ENCODE measurements at places on chromosomes 1 and 21.

DNA sequence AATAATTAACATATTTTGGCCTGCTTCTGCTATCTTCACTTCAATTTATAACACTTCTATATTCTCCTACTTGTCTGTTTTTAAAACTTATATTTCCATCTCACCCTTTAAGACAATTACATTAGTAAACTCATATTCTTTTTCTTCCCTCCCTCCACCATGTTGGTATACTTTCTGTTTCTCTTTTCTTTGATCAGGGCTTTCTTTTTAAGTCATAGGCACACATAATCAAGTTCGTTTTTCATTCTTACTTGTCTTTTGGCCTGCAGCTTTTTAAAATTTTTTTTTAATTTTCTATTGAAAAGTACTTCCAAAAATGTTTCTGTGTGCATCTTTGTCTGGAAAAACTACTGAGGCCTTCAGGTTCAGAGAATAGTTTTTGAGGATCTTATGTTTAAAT lies 2.3 kb downstream of the PYHIN1 start:
- peak; percentile 67 for DNase-seq

DNA sequence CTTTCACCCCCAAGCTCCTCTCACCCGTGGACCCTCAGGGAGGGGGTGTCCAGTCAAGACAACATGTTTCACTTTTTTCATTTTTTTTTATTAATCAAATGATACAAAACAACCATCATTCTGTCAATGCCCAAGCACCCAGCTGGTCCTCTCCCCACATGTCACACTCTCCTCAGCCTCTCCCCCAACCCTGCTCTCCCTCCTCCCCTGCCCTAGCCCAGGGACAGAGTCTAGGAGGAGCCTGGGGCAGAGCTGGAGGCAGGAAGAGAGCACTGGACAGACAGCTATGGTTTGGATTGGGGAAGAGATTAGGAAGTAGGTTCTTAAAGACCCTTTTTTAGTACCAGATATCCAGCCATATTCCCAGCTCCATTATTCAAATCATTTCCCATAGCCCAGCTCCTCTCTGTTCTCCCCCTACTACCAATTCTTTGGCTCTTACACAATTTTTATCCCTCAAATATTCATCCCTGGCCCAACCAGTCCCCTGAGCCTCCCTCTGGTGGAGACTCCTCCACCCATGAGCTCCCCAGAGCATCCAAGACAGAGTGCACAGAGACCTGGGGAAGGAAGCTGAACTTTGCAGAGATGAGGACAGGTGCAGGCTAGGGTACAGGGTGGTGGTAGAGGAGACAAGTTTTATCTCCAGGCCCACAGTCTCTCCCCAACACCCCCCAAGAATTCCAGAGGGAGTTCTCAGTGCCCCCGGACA lies 1.4 kb upstream of the S100A16 start:
- no peak for DNase-seq

GRCh38 chr1:226369110-226369509 lies 38.8 kb downstream of the PARP1 start:
- DNase-seq, result no peak

GRCh38 chr1:190098756-190099155 lies 378.9 kb downstream of the BRINP3 start:
- DNase-seq, result no peak

DNA sequence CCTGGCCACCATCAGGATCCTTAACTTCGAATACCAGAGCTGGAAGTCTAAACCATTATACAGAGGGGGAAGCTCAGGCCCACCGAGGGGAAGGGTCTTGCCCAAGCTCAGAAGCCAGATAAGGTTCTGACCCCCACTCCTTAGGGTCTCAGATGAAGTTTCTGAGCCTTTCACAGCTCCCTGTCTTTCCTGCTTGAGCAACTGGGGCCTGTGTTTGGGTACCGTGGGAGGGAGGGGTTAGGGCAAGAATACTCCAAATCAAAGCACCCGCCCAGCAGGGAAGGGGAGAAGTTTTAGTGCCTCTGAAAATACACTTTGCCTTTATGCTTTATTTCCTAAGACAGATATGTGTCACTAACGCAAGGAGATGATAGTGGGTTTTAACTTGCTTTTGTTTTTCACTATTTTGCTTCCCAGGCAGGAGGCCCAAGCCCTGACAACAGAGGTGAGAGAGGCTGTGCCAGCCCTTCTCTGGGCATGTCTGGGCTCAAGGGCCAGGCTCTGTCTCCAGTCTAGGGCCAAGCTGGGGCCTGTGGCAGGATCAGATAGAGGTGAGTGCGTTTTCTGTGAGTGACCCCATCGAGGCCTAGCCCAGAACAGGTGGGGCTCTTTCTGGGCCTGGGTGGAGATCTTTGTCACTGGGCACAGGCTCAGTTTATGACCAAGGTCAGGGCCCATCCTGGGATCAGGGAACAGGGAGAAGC lies 20.5 kb upstream of the TENT5B start:
- no peak for DNase-seq

DNA sequence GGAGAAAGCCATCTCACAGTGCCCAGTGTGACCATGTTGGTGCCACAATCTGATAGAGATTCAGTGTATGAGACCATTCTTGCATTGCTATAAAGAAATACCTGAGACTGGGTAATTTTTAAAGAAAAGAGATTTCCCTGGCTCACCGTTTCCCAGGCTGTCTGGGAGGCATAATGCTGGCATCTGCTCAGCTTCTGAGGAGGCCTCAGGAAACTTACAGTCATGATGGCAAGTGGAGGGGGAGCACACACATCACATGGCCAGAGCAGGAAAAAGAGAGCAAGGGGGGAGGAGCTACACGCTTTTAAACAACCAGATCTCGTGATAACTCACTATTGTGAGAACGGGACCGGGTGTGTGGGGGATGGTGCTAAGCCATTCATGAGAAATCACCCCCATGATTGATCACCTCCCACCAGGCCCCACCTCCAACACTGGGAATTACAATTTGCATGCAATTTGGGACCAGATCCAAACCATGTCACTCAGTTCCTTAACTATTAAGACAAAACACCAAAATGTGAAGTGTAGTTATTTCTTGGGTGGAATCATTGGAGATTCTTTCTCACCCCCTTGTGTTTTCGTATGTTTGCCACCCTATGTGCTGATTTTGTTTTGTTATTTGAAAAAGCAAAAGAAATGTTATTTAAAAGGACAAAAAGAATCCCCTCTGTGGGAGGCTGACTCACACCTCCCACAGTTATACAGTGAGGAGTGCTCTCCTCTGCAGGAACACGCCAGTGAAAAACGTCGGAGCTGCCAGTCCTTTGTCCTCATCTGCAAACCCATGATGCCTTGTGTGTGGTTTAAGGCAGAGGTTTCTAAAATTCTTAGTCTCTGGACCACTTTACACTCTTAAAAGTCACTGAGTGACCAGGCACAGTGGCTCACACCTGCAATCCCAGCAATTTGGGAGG lies 46.9 kb upstream of the IFNLR1 start:
- no peak for DNase-seq

DNA sequence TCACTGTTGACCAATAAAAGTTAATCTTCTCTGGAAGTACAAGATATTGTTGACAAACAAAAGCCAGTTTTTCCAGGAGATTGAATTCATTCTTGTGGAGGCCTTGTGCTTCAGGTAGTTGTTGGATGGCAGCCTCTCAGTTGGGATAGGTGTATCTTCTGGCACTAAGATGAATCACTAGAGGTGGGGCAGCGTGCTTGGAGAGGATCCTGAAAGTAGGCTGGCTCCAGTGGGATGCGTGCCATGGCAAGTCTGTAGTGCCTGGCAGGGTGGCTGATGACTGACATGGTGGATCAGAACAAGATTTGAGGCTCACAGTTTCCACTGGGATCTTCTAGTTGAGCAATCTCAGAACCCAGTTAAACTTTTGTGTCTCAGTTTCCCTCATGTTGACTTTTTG lies 2.4 kb downstream of the VPS13D start:
- no peak for DNase-seq

DNA sequence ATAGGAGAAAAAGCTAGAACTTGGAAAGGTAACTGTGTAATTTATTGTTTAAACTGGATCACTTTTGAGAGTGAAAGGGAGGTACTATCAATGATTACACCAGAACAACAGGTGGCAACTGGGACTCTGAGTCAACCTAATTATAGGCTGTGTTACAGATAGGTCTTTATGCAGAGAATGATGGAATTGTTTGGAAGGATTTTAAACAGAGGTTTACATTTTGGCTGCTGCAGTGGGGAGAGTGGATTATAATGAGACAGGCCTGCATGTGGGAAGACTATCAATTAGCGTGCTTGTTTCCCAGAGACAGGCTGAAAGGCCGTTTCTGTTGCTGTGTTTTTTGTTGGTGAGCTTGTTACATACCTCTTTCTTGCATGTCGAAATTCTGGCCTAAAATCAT lies 432.9 kb downstream of the PLA2G4A start:
- no peak for DNase-seq

GRCh38 chr1:2088458-2088857 lies 38.2 kb downstream of the PRKCZ start:
- no peak for DNase-seq

- DNase-seq, result no peak
Measured at GRCh38 chr1:100719490-100719889, at the start of gene VCAM1. Gene VCAM1 (plus strand): TSS chr1:100719742. CDS start chr1:100719861, 119 bp downstream.

DNA sequence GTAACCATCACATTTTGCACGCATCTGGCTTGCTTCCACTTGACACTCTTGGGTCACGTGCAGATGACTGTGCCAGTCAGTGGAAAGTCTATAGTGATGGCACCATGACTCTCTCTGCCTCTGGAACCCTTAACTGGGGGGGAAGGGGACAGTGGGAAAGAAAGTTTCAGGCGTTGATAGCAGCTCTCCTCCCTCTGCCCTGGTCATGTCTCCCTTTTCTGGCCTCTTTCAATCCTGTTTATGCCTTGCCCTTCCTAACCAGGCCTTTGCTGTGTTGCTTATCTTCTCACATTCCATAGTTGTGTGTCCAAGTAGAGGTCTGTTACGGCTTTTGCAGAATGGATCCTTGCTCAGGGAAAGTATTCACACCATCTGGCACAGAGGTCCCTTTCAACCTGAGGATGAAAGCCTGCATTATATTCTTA lies 93.5 kb downstream of the NRDC start:
- DNase-seq, result no peak

- no peak for DNase-seq
Measured at GRCh38 chr1:226937940-226938725, 2.0 kb upstream of the COQ8A start.

DNA sequence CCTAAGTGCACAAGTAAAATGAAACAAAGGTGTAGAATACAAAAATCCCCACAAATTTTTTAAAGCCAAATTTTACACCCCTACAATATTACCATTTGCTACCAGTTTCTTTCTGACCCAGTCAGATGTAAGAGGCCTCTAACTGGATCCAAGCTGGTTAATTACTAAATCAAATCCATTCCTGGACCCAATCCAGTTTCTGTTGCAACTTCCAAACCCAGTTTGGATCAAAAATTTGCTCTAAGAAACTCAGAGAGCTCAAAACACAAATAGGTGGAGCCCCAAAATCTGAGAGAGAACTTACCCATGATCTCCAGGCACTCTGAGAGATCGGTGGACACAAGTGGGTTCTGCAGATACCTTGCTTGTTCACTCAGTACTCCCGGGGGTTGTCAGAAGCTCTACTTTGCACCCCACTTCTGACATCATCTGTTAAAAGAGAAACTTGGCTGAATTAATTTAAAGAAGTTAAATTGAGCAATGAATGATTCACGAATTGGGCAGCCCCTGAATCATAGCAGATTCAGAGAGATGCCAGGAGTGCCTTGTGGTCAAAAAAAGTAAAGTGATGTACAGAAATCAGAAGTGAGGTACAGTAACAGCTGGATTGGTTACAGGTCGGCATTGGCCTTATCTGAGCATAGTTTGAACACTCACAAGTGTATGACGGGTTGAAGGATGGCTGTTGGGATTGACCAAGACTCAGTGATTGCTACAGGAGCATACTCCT lies 448.0 kb downstream of the KCNT2 start:
- no peak for DNase-seq

DNA sequence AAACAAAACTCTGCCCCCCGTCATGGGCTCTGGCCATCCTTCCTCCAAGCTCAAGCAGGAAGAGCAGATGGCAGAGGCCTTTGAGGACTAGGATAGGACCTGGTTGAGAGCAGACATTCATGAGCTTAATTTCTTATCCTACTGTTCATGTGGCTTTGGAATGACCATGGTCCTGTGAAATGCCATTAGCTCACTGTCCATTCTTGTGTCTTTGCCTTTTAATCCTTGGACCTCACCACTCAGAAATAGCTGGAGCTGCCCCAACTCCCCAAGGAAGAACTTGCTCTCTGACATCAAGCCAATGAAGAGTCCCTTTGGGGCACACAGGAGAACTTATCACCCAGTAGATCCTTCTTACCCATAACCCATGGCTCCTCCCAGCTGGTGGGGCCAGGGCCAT lies 11.6 kb upstream of the FAM20B start:
- no peak for DNase-seq

- DNase-seq, result no peak
Measured at GRCh38 chr1:160168609-160169369, 17.4 kb downstream of the ATP1A4 start.

DNA sequence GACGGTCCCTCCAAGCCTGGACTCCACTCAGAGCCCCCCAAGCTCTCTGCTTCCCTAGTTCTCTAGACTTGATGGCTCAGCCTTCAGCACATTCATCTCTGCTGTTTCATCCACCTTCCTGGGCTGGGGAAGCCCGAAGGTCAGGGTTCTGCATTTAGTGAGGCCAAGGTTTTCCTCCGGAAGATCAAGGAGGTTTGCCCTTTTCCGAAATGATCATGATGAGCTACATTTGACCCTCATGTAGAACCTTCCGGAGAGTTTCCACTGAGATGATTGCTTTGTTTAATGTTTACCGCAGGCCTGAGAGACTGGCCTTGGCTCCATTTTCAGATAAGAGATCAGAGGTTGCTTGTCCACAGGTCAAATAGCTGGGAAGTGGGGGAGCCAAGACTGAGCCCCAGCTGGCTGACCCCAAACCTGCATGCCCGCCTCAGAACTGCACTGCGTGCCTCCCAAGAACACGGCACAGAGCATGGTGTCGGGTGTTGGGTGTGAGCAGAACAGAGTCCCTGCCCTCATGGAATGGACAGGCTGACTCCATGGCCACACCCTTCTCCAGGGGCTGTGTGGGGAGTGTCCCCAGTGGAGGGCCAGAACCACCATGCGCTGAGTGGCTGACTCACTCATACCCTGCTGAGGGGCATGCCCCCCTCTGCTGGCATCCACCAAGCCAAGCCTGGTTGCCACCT lies 200.8 kb upstream of the TMEM51 start:
- DNase-seq, result no peak

DNA sequence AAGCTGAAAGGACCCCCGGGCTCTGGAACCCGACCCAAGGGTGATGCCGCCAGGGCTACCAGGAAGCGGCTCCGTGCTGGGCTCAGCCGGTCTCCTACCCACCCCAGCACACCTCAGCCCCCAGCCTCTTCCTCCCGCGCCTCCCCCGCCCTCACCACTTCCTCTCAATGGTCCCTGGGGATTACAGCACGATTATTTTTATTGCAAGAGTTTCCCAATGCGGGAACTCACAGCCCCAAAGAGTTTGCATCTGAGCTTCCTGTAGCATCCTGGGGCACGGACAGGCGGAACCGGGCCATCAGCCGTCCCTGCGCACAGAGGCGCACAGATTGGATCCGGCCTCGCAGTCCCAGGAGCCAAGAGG lies 8.7 kb upstream of the SLX9 start:
- DNase-seq, result peak; percentile 42

- no peak for DNase-seq
Measured at GRCh38 chr1:111739925-111740765, 950 bp upstream of the INKA2 start.

Data from activated CD4-positive, alpha-beta T cell treated with anti-CD3 and anti-CD28 coated beads, Interleukin-2, amount 50 U/mL, for 16 hours (primary cell).